ENCODE measurements at places on chromosomes 5 and 9.

- DNase-seq = no peak
Observed at GRCh38 chr5:166602271-166602670, 1689.2 kb upstream of the WWC1 start.

DNA sequence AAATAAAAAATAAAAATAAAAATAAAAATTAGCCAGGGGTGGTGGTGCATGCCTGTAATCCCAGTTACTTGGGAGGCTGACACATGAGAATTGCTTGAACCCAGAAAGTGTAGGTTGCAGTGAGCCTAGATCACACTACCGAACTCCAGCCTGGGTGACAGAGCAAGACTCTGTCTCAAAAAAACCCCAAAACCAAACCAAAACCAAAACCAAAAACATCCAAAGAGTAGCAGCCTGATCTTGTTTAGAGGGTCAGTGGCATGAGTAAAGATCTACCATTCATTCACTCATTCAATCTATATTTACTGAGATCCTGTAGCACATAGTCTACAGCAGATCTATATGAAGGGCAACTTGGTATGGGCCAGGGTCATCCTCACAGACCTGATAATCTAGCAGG lies 202.4 kb downstream of the MAPKAP1 start:
- no peak for DNase-seq

- DNase-seq = no peak
Observed at GRCh38 chr5:37490120-37490810, 111.1 kb downstream of the WDR70 start.

DNA sequence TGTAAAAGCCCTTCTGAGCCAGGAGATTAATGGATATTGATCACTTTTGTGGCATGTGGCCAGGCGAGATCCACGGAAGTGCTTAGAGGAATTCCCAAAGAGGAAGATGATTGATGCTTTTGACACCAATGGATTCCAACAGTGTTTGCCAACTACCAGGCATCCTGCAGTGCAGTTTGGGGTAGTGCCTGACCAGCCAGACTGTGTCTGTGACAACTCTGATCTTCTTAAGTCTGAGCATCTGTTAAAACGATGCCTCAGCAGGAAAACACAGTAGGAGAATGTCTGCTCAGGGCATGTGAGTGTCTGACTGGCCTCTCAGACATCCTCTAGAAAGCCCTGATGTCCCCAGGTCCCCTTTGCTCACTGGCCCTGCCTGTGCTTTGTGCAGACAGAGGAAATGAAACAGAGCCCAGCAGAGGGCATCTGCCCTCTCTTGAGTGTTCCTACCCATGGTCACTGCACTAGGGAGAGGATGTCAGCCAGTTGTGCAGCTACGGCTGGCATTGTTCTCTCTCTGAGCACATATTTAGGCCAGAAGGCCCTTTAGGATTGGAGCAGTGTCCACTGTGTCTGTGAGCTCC lies 57.0 kb downstream of the TRPC7 start:
- DNase-seq = no peak

- no peak for DNase-seq
Observed at GRCh38 chr5:131671409-131671808, 36.4 kb upstream of the RAPGEF6 start.

DNA sequence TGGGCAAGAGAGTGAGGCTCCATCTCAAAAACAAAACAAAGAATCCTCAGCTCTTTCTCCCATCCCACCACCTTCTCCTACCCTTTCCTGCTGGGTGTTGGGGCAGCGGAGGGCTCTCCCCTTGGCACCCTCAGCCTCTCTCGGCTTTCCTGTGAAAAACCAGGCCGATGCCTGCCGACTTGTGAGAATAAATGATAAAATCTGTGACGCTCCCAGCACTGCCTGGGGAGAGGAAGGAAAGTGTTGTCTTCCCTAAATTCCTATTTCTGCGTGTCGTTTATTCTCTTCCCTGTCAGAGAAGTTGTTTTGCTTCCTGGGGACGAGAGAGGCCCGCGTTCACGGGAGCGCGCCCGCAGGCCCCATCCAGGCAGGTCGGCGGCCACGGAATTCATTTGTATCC lies 19.7 kb downstream of the NEK6 start:
- no peak for DNase-seq

- DNase-seq = no peak
Observed at GRCh38 chr9:73200694-73201452, 49.2 kb downstream of the ANXA1 start.

DNA sequence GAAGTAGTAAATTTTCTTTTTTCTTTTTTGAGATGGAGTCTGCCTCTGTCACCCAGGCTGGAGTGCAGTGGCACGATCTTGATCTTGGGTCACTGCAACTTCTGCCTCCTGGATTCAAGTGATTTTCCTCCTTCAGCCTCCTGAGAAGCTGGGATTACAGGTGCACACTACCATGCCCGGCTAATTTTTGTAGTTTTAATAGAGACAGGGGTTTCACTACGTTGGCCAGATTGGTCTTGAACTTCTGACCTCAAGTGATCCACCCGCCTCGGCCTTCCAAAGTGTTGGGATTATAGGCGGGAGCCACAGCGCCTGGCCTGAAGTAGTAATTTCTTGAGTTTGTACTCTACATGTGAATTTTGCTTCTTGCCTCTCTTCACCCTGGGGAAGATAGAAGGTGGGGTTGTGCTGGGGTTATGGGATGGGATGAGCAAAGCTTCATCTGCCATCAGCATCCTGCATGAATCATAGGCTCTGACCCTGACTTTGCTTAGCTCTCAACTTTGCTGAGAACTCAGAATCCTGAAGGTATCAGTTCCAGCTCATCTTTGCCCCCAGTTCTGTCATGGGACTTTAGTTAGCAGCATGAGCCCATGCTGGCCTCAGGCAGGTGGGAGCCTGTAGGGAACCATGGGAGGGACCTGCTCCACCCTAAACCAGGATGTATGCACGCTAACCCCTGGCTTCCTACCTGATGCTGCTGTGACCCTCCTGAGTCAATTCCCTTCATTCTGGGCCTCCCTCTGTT lies 9.3 kb upstream of the CCL21 start:
- no peak for DNase-seq

- DNase-seq = no peak
Observed at GRCh38 chr5:170785416-170785815, 1.9 kb downstream of the GABRP start.

DNA sequence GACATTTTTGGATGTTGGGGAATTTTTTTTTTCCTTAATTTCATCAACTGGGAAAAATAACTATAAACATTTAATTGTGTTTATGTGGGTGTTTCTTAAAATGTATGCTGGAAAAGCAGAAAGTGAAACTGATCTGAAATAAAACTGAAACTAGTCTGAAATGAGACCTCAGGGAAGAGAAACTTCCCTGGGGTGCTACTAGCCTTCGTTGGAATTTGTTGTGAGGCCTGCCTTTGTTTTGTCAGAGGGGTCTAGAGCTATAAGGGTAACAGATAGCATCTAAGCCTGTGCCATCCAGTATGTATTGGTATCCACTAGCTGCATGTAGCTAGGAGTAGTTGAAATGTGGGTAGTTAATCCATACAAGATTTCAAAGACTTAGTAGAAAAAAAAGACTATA lies 10.4 kb downstream of the ZNF618 start:
- no peak for DNase-seq

DNA sequence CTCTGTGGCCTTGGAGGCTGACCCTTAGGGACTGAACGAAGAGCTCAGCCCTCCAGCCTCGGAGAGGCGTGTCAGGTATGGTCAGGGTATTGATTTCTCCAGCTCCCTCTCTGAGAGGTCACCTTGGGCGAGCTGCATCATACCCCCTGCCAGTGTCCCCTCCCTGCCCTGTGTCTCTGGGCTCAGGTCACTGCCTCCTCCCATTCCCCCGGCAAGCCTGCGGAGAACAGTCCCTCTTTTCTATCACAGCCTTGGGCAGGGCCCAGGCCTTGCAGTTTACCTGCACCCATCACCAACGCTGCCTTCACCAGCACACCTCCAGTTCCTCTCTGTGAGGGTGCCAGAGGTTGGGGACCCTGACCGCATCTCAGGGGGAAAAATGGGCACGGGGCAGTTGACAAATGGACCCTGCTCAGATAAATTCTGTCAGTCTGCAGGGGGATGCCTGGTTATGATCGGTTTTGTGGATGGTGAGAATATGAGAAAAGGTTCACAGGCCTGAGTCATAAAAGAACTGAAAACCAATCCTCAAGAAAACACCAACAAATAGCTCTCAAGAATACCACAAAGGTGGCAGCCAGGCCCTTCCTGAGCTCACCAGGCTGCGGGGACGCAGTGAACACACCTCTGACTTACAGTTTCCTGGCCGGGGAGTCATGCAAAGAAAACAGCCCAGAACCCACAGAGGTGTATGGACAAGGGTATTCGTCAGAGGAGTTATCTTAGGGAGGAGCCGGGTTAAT lies 24.7 kb upstream of the RXRA start:
- DNase-seq = peak; percentile 28

GRCh38 chr5:103918668-103919367 lies 356.2 kb upstream of the NUDT12 start:
- DNase-seq = no peak

- no peak for DNase-seq
Observed at GRCh38 chr9:128201441-128202369, 1.5 kb upstream of the DNM1 start.

GRCh38 chr5:40945111-40945510 lies 35.8 kb downstream of the C7 start:
- DNase-seq = no peak

DNA sequence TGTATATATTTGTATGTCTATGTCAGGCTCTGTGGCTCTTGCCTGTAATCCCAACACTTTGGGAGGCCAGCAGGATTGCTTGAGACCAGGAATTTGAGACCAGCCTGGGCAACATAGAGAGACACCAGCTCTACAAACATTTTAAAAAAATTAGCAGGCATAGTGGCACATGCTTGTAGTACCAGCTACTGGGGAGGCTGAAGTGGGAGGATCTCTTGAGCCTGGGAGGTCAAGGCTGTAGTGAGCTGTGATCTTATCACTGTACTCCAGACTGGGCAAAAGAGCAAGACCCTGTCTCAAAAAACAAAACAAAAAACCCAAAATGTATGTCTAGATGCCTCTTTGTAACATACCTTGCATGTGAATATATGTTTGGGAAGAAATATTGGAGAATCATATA lies 15.8 kb downstream of the ARRDC3 start:
- DNase-seq = no peak

DNA sequence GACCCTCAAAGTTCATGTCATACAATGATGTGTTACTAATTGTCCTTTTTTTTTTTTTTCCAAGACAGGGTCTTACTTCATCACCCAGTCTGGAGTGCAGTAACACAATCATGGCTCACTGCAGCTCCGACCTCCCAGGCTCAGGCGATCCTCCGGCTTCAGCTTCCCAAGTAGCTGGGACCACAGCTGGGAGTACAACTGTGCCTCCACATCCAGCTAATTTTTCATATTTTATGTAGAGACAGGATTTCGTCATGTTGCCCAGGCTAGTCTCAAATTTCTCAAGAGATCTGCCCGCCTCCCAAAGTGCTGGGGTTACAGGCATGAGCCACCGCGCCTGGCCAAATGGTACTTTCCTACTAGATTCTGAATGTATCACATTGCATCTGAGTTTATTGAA lies 49.4 kb upstream of the EBF1 start:
- DNase-seq = no peak

DNA sequence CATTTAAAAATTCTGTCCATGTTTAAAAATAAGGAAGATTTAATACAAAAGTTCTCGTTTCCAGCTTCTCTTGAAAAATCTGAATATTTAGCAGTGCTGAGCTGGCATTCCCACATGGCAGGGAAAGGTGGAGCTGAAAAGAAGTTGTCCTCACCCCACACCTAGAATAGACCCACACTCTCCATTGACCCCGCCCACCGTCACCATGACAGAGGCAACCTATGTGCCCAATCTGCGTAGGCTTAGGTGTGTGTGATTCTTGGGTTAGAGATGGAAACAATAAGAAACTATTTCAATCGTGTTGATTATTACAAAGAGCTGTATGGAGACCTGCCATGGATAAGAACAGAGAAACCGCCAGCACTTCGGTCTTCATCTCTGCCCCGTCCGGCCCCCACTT lies 8.9 kb upstream of the STK32A start:
- no peak for DNase-seq

DNA sequence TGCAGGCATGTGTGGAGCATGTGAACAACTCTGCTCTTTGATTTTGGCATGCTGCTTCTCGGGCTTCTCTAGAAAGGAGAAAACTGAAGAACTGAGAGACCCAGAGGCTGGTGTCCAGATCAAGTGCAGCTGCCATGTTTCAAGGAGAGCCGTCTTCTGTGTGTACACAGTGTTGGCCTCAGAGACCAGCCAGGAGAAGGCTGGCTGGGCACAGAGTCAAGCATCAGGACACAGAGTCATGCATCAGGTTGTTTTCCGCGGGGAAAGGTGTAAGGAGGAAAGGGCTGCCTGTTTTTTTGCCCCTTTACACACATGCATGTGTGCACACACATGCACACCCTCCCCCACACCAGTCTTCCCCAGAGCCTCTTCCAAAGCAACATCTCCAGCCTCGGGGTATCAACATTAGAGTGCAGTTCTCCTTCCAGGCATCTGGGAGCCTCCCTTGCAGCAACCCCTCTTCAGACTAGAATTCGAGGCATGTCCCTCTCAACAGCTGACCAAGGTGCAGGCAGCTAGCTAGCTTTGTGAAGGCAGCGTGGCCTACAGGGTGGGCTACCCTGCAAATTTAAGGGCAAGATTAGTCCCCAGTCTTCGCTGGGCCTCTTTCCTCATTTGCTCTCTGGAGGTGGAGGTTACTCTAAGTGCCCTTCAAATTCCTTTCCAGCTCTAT lies 180.9 kb downstream of the AOPEP start:
- DNase-seq = no peak

DNA sequence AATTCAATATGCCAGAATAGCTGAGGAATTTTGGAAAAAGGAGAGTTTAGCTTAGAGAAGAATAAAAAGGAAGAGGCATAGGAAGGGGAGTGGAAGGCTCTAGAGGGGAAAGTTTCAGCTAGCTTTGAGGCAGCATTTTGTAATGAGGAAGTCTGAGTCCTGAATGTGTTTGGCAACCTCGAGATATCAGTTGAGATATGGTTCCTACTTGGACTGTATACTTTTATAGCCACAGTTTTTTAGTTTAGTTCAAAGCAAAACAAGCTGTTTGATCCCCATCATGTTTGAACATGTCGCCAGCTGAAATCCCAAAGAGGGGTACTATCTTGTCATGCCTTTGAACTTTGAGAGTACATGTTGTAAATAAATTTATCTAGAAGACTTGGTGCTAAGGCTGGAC lies 559.0 kb upstream of the FTMT start:
- no peak for DNase-seq

DNA sequence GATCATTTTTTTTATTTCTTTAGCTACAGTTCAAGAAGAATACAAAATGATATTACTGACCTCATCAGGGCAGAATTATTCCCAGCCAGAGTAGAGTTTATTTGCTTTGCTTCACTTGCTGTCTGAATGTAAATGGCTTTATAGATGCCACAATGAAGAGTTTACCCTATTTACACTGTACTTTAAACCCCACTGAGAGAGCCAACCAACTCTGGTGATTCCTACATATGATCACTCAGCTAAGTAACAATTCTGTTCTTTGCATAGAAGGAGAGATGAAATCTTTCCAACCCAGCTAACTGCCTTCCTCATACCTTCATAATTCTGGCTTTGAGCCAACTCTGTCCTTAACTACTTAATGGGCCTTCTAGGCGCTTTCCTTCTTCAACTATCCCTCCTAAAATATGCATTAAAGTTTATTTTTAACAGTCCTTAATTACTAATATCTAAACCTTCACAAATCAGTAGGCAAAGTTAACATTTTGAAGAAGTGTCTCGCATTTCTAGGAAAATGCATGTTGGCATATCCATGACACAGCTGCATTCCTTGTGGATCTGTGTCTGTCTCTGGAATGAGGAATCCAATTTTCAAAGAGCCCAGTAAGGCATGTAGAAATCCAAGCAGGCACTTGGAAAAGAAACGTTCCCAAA lies 284.8 kb upstream of the GRAMD2B start:
- DNase-seq = no peak

Measured in stimulated activated CD8-positive, alpha-beta memory T cell treated with anti-CD3 and anti-CD28 coated beads, Interleukin-4, amount 100 ng/mL, for 1 hour (primary cell).